ENCODE measurements at places on chromosomes 2 and 18.

DNA sequence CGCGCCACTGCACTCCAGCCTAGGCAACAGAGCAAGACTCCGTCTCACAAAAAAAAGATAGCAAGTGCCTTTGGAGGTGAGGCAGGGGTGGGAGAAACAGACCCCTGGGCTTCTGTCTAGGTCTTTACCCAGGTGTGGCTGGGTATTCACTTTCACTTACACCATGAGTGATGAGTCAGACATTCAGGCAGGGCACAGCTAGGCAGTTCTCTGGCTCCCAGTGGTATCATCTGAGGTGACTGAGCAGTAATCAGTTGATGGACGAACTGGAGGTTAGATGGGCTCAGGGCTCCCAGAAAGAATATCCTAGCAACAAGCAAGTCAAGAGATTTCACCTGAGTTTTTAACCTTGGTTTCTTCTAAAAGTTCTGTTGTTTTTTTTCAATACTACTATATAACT lies 107.0 kb upstream of the RAB6C start:
- DNase-seq = no peak

GRCh38 chr18:32271672-32272208 lies 81.9 kb downstream of the MEP1B start:
- DNase-seq = peak; percentile 31

DNA sequence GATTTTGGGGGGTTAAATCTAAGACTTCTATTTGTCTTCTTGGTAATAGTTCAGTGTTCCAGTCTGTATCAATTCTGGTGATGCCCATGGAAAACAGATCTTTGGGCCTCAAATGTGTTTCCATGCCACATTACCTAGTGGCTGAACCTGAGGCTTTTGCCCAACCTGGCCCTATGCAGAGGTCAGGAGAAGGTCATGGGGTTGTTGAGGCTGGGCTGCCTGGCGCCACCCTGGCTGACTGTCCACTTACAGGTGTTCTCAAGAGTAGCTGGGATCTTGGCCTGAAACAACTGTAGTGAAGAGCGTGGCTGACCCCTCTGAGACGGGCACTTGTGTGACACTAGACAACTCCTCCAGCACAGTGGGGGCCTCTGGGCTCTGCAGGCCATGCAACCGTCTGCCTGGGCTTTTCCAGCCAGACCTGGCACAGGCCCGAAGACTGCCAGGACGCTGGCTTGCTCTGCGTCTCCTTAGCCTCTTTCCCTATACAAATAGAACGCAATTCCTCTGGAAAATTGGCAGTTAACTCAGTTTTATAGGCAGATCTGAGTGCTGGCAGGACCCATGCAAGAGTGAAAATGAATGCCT lies 127.8 kb downstream of the TRIM43 start:
- DNase-seq = no peak

- peak; percentile 45 for DNase-seq
These were observed 213.4 kb upstream of the GATA6 start for GRCh38 chr18:21955757-21956652.

DNA sequence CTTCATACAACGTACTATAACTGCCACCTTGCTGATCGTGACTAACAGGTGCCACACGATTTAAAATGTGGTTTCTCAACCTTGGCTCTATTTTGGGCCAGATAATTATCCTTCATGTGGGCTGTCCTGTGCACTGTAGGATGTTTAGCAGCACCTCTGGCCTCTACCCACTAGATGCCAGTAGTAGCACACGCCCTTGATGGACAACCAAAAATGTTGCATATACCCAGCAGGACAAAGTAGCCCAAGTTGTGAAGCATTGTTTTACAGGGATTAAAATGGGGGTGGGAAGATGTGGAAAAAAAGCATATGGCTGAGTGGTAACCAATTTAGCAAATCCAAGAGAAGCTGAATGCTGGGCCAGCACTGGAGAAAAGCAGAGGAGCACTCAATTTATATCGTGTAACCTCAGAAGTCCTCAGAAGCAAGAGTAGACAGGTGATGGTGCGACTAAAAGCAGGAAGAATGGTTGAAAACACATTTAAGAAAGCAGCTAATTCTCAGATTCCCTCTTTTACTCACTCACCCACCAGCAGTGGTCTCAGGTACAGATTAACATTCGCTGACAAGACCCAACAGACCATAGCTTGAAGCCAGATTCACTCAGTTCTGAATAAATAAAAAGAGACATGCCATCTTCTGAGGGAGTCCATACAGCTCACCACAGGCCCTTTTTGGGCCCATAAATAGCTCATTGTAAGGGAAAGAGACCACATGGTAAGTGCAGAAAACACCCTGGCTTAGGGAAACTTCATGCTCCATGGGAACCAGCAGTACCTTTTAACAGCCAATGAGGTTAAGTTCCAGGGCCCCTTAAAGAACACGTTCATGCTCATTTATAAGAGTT lies 50.6 kb downstream of the RAPH1 start:
- peak; percentile 54 for DNase-seq

GRCh38 chr2:219405958-219406860 lies 12.0 kb upstream of the DES start:
- no peak for DNase-seq

DNA sequence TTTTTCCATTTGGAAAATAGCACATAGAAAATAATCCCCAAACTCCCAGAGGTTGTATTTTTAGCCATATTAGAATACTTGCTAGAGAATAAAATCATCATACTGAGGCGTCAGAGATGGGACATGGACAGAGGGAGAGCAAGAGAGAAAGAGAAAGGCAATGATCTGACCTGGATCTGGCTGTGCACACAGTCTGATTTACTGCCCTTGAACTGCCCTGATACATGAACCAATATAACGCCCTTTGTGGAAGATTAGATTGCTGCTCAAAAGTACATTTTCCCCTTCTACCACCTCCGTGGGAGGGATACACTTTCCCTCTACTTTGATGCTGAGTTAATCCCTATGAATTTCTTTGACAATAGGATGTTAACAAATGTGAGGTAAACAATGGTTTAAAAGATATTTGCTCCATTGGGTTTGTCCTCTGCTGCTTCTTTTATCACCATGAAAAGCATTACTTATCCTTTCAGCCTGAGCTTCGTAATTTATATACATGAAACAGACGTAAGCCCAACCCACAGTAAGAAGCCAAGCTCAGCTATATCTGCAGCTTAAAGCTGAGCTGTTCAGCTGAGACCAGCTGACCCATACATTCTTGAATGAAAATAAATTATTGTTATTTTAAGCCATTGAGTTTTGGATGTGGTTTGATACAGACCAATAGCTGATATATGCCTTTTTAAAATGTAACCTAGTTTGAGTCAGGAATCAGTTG lies 1664.6 kb upstream of the CELF4 start:
- DNase-seq = no peak

- DNase-seq = no peak
These were observed 33.7 kb upstream of the SCLY start for GRCh38 chr2:238027058-238027457.

DNA sequence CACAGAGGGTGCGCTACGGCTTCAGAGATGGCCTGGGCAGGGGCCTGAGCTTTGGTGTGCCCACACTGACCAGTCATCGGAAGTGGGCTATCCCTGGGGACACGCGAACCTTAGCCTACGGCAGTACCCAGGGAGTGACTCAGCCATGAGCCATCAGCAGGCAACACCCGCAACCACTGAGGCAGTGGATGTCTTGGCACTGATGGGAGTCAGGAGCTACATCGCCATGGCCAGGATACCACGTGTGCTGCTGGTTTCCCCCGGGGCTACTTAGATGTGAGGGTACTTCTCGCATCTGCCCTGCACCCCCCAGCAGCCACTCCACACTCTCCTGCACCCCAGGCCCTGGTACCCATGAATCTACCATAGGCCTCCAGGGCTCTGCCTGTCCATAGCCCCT lies 12.8 kb upstream of the HPCAL1 start:
- no peak for DNase-seq

GRCh38 chr2:239642406-239643004 lies 241.7 kb upstream of the HDAC4 start:
- no peak for DNase-seq

GRCh38 chr18:59672235-59672711 lies 24.9 kb downstream of the CCBE1 start:
- DNase-seq = peak; percentile 9

DNA sequence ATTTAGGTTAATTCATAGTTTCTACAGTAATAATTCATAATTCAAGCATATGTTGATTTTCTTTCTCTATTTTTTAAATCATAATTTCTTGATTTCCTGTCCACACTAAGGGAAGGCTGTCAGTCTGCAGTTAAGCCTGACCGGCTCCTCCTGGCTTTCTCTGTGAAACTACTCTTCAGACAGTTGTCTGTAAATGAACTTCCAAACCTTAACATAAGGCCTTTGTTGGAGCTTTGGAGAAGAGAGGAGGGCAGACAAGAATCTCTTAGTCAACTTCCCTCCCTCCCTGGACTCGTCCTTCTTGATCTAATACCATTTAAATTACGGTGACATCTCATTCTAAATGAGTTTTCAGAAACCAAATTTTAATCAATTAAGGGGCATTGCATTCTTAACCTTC lies 404.1 kb upstream of the ST6GAL2 start:
- no peak for DNase-seq

DNA sequence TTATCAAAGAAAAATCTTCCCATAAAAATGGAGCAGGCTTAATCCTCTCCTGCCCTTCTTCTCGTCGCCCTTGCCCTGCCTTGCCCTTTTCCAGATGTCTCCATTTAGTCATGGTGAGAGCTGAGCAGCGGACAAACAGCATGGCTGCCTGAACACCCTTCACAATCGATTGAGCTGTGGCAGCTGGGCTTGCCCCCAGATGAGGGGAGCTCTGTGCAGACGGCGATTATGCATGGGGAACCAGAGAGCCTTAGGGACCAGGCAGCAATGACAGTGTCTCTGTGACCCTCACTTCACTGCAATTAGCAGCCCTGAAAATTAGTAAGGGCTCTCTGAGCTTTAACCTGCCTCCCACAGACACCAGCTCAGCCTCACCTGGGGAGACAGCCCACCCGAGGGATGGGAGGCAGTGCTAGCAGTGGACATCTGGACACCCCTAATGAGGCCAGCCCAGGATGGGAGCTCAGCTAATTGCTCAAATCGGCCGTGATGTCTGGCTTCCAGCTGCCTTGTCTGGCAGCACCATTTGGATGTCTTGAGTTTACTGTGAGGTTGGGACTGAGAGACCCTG lies 365.7 kb downstream of the TNS1 start:
- no peak for DNase-seq

GRCh38 chr18:39600894-39601293 lies 2035.3 kb upstream of the CELF4 start:
- no peak for DNase-seq

GRCh38 chr2:63003351-63003750 lies 47.3 kb upstream of the OTX1 start:
- DNase-seq = no peak

- DNase-seq = no peak
These were observed 43.8 kb upstream of the ITPRID2 start for GRCh38 chr2:181847702-181848101.

- peak; percentile 57 for DNase-seq
These were observed 730 bp downstream of the ODC1 start for GRCh38 chr2:10447300-10447894.

DNA sequence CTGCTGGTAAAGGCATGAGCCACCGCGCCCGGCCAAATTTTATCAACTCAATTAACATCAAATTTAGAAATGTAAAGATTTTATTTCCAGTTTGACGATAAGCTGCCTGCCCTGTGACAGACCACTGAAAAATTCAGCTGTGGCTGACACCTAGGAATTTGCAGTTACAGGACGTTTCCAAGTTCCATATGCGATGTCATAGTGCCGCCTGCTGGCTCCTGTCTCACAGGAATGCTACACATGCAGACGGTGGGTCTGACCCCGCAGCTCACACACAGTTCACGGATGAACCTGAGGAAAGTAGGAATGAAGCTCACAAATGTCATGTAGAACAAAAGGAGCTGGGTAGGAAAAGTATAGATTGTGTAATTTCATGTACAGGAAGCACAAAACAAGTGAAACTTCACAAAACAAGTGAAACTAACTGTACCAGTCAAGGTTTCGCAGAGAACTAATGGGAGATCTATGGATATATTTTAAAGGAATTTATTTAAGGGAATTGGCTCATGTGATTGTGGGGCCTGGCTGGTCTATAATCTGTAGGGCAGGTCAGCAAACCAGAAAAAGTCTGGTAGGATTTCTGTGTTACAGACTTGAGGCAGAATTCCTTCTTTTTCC lies 13.2 kb upstream of the SEH1L start:
- DNase-seq = peak; percentile 77

DNA sequence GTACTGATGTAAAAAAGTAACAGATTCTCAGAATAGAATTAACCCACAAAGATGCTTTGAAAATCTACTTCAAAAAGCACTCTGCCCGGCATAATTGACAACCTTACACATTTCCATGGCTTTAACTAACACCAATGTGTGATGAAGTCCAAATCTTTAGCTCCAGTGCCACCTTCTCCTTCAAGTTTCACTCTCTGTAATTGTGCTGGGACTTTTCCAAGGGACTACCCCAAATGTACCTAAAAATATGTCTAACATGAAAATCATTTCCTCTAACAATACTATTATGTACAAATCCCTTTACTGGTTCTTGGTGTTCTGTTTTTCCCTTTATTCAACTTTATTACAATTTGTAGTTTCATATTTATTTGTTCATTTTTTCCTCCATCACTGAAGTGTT lies 20.6 kb upstream of the UBE2E3 start:
- no peak for DNase-seq

- no peak for DNase-seq
These were observed 67.0 kb downstream of the ZNF521 start for GRCh38 chr18:25284861-25285550.

GRCh38 chr18:10771053-10771709 lies 245.4 kb downstream of the NAPG start:
- DNase-seq = no peak

GRCh38 chr18:79754022-79754761 lies 43.5 kb upstream of the KCNG2 start:
- DNase-seq = no peak

GRCh38 chr2:119760237-119760955 lies 674 bp downstream of the PTPN4 start:
- DNase-seq = no peak

- DNase-seq = no peak
These were observed 78.9 kb downstream of the UXS1 start for GRCh38 chr2:106115250-106115649.

GRCh38 chr2:9990736-9991135 lies 39.2 kb downstream of the GRHL1 start:
- no peak for DNase-seq

- DNase-seq = no peak
These were observed 485.2 kb downstream of the TRIB2 start for GRCh38 chr2:13201924-13202323.

- DNase-seq = no peak
These were observed 104.0 kb downstream of the ZNF516 start for GRCh38 chr18:76391038-76391437.

DNA sequence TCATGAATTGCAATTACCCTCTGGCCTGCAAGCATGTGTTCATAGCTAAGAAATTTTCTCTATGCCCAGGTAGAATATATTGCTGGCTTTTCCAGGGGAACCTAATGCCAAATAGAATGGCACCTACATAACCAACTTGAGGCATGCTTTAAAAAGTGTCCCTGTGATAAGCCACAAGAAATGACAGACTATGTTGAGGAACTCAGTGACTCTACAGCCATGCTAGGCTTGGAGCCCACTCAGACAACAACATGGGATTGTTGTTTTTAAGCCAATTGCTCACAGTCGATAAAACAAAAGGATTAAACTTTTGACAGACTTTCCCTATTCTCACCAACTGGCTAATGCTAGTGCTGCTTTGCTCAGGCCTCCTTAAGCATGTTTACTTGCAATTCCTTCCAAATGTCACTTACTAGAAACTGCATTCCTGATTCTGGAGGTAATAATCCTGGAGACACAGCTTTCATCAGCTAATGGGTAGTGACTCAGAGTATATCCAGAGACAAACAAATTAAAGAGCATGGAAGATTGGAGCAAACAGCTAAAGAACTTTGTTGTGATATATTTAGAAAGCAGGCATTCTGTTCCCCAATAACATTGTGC lies 249.0 kb downstream of the SLC8A1 start:
- DNase-seq = no peak
